T-helper 9 cell (primary cell): ENCODE measurements at places on chromosomes 5 and 9.

DNA sequence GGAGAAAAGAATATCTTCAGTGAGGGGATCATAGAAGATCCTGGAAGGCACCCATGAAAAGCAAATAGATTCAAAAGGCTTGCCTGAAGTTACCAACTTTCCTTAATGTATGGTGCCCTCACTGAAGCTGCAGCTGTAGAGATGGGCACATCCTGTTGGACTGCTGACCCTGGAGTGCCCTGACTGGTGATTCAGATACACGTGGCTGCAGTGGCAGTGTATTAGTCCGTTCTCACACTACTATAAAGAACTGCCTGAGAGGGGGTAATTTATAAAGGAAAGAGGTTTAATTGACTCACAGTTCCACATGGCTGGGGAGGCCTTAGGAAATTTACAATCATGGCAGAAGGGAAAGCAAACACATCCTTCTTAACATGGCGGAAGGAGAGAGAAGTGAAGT, 80.3 kb downstream of the OSMR start:
- DNase-seq, result no peak

GRCh38 chr5:139488260-139488659, 5.7 kb upstream of the STING1 start:
- no peak for DNase-seq

DNA sequence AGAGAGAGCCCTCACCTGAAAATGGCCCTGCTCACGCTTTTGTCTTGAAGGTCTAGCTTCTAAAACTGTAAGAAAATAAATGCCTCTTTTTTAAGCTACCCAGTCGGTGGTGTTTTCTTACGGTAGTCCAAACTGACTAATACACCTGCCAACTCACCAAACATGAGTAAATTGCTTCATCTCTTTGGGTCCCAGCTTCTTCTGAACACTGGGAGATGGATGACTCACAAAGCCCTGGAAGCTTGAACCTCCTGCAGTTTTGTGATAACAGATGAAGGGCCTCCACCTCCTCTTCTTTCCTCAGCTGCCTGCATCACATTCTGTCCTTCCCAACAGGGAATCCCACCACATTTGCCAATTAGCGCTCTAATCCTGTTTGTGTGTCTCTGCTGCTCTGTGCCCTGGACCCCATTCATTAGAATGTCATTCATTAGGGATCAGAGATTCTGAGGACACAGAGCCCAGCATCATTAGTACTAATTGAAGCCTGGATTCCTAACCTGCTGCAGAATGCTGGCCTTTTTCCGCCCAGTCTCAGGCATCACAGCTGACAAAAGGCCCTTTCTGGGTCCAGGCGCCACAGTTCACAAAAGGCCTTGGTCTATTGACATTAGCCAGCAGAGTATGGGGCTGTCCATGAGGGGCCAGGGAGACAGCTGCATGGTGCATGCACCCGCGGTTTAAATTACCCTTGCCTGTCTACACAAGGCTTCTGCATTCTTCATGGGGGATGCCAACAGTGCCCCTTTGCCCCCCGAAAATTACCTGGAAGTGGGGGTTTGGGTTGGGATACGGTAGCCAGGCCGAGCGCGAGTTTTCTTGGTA, 349.3 kb downstream of the SEMA5A start:
- no peak for DNase-seq

GRCh38 chr5:100768221-100768620, 134.9 kb downstream of the ST8SIA4 start:
- DNase-seq, result no peak

DNA sequence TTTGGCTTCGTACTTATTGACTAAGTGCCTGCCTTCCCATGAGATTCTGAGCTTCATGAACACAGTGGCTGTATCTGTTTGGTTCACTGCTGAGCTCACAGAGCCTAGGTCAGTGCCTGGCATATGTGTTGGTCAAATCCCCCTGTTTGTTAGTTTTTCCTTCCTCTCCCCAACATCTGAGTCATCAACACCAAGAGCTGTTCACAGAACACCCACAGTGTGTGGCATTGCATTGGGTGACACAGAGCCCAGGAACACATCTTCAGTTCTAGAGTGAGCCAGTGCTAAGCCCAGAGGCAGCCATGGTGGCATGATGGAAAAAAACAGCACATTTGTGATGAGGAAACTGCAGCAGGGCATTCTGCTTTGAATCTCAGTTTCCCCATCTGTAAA, 294.6 kb downstream of the SEC61B start:
- no peak for DNase-seq

DNA sequence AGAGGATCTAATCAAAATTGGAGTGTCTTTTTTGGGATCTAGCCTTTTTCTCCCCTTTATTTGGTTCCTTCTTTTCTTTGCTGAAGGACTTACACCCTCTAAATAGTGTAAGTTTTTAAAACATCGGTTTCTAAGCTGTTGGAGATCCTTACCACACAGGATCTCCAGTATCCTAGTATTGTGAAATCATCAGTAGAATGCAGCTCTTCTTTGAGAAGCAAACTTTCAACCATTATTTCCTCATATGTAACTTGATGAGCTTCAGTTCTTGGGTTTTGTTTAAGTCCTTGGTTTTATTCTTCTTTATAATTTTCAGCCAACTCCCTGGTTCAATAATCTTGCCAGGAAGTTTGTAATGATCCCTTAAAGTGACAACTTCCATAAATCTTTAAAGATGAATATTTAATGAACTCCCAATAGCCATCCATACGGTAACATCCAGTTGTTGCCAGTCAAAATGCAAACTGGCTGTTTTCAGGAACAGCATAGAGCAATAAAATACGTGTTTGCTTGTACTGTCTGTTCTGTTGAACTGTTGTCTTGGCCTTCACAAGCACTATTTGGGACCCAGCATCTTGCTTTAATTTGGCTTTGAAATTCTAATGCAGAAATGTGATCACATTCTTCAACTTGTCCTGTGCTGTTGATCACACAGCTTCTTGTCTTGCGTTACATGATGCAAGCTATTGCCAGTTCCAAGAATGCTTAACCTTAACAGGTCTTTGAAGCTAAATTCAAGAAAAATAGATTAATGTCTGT, 34.8 kb upstream of the TTC23L start:
- no peak for DNase-seq

DNA sequence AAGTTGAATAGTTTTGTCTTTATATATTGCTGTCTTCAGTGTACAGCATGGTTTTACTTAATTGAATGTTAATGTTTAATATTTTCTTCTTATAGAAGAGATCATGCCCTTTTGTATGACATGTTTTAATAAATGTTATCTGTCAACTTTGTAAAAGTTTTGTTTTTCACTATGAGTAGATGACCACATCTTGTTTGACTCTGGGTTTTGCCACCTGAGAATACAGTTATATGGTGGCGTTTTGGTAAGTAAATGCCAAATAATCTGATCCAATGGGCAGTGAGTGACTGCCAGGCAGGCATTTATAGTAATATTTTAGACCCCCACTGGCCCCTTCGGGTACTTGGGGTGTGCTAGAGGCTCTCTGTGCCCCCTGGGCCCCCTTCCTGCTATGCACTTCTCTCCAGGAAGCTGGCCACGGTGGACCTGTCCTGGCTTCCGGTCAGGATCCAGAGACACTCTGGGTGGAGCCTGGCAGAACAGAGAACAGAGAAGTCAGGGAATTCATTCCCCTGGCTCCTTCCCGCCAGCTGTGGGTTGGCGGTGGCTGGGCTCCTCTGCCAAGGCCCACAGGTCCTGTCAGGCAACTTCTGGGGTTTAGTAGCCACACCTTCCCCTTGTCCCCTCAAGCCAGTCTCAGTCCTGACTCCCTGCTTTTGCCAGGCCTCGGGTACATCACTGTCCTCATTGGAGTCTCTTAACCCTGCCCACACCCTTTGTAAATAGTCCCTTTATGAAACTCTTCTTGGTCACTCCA, 22.2 kb upstream of the ZBTB34 start:
- DNase-seq, result no peak

DNA sequence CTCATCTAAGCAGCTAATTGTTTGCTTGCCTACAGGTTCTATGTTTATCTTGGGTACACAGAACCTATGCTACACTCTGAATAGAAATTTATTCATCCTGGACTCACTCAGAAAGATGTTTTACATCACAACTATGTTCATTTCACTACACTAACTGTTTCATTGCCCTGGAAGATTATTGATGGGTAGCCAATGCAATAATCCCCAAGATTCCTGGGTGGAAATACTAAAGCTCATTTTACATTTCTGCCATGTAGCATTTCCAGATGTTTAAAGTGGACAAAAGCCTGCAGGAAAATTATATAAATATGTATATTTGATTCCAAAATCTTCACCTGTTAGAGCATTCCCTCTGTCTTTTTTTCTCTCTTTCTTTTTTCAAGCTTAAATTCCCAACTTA, 51.9 kb upstream of the IL7R start:
- DNase-seq, result no peak
